Choroid plexus epithelial cell (primary cell): ENCODE measurements at places on chromosomes 6 and 20.
A peak's percentile ranks its signal among the peaks of the same experiment; 100 is the strongest.

DNA sequence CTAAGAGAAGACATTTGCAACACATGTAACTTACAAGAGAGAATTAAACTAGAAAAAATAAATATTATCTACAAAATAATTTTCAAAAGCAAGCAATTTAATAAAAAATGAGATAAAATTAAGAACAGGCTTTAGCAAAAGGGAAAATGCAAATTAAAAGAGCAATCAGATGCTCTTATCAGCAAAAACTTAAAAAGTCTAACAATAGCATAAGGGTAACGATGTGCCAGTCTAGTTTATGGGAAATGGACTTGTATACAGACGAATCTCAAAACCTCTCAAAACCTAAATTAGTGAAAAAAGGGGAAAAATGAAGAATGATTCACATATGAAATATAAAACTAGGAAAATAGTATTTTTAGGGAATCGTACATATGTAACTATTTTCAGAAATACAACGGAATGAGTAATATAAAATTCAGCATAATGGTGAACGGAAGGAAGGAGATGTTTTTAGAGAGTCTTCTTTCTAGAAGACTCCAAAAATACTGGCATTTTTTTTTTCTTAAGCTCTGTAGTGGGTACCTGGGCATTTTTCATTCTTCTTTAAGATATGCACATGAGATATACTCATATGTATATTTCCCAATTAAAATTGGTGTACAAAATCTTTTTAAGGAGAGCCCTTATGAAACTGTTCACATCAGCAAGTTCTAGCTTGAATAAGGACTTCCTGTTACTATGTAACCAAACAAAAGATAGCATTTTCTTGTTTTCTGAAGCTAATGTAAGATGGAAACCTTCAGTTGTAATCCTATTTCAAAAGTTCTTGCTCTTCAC lies 927 bp upstream of the MANEA start:
- peak; percentile 39 for DNase-seq

DNA sequence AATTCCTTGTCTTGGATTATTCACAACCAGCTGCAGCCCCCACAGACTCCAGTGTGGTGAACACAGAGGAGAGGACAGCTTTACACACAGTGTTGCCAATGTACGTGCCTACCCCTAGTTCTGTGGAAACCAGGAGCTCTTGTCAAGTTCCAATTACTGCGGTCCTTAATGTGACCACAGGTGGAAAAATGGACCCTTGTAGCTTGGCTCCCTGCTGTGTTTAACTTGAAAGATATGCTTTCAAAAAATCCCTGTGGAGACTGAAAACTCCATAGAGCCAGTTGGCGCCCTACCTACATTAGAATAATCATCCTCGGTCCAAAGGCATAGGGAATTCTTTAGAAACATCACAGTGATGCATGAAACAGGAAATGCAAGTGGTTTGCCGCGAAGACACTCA lies 118.3 kb upstream of the SLC22A23 start:
- no peak for DNase-seq

DNA sequence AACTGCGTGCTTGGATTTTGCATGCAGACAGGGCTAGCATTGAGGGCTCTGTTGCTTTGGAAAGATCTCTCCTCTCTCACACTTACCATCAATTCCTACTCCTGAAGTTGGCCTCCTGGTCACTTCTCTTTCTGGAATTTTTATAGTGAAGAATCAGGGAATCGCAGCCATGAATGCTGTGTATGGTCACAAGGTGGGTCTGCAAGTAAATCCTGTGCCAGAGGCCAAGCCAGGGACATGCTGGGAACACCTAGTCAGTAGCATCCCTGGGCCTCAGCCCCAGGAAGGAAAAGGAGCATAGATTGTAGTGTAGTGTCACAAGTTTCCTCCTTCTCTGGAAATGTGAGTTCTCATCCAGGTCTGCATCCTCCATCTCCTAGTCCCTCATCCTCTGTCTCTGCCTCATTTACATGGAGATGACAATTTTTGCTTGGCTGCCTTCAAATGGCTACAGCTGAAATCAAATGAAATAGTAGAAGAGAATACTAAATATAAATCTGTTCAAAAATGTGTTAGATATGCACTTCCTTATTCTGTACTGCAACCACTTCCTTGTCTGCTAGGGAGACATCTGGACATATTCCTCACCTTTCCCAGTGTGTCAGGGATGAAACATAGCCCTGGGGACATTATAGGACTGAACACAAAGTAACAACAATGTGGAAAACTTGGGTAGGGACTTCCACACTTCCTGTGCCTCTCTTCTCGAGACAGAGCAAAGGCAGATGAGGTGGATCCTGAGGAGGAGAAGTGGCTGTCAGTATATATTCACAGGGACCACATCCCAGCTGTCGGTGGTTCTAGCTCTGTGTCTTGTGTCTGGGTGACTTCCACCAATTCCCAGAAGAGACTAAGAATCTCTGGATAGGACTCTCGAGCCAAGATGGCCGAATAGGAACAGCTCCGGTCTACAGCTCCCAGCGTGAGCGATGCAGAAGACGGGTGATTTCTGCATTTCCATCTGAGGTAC lies 17.0 kb downstream of the CST9 start:
- no peak for DNase-seq

- no peak for DNase-seq
These were observed 975 bp downstream of the SIRT5 start for GRCh38 chr6:13575377-13575775.

DNA sequence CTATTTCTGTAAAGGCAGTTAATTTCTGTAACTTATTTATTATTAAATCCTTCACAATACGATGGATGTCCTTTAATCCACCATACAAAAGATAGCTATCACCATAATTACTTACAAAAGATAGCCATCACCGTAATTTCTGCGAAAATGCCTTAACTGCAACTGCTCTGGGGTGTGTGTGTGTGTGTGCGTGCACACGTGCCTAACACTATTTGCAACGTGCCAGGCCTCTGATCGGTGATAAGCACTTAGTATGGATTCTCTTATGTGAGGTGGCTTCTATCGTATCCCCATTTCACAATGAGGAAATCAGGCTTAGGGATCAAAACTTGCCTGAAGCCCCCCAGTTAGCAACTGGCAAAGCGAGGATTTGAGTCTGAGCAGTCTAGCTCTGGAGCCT lies 67.1 kb upstream of the RBM24 start:
- no peak for DNase-seq

DNA sequence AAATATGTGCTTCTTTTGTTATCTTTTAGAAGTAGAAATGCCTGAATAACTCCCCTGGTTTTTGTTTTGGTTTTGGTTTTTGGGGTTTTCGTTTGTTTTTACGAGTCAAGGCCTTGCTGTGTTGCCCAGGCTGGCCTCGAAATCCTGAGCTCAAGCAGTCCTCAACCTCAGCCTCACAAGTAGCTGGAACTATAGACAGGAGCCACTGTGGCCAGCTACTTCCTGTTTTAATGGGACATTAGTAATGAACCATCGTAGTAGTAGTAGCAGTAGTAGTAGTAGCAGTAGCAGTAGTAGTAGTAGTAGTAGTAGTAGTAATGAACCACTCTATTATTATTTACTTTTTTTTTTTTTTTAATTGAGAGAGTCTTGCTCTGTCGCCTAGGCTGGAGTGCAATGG lies 66.0 kb downstream of the UBR2 start:
- peak; percentile 5 for DNase-seq

DNA sequence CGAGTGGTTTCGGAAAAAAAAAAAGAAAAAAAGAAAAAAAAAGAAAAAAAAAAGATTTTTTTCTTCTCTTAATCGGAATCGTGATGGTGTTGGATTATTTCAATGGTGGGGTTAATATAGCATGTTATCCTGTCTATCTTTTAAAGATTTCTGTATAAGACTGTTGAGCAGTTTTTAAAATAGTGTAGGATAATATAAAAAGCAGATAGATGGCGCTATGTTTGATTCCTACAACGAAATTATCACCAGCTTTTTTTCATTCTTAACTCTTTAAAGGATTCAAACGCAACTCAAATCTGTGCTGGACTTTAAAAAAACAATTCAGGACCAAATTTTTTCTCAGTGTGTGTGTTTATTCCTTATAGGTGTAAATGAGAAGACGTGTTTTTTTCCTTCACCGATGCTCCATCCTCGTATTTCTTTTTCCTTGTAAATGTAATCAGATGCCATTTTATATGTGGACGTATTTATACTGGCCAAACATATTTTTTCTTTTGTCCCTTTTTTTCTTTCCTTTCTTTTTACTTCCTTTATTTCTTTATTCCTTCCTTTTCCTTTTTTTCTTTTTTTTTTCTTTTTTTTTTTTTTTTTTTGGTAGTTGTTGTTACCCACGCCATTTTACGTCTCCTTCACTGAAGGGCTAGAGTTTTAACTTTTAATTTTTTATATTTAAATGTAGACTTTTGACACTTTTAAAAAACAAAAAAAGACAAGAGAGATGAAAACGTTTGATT lies 3.6 kb downstream of the SOX4 start:
- DNase-seq: peak; percentile 69

GRCh38 chr20:51609251-51609650 lies 66.7 kb upstream of the NFATC2 start:
- DNase-seq: no peak

- DNase-seq: no peak
These were observed 48.4 kb downstream of the FOXF2 start for GRCh38 chr6:1437553-1438406.

GRCh38 chr6:31041372-31041974 lies 31.2 kb downstream of the MUC22 start:
- no peak for DNase-seq

GRCh38 chr6:109718991-109719390 lies 27.9 kb downstream of the FIG4 start:
- DNase-seq: peak; percentile 27

DNA sequence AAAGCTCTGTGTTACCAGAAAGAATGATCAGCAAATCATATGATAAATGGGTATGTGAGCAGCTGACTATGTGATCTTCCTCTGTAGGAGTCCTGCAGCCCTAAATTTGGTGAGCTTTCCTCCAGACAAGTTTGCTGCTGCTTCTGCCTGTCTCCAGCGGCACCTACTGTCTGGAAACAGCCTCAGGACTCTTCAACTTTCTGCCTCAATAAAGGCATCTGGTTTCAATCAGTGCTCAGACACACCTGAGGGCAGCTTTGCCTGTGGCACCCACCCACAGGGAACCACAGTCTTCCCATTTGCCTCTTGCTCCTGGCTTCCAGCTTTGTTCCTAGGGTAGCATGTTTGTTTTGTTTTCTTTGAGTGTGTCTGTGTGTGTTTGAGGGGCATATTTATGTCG lies 727.9 kb upstream of the MAN1A1 start:
- peak; percentile 1 for DNase-seq

DNA sequence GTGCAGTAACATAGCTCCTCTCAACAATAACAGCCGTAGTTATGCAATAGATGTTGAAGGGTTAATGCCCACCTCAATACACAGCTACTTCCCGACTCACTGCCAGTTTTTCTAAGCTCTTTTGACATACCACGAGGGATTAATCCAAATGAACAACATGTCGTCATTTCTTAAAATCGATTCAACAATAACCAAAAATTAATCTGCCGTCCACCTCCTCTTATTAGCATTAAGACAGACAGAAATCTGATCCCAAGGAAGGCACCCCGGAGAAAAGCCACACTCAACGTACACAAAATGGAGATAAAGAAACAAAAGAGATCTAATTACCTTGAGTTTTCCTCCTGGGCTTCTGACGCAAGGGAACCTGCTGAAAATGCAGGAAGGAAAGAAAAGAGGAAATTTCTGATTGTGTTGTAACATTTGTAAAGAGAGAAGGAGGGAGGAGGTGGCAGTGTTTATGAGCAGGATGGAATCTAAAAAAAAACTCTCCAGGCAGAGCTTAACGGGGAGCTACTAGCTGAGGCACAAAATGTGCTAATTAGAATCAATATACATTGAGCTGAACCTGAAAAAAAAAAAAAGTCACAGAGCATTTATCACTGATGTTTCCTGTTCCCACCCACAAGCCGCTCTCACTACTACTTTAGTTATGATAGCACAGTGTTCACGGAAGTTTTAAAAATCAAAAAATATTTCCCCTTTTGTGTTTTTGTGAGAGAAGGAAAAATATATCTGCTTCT lies 109.3 kb downstream of the IPCEF1 start:
- DNase-seq: peak; percentile 14

- DNase-seq: no peak
These were observed 118.5 kb downstream of the PCSK2 start for GRCh38 chr20:17345321-17345720.

GRCh38 chr20:62768234-62768546 lies 28.1 kb upstream of the MRGBP start:
- DNase-seq: no peak

DNA sequence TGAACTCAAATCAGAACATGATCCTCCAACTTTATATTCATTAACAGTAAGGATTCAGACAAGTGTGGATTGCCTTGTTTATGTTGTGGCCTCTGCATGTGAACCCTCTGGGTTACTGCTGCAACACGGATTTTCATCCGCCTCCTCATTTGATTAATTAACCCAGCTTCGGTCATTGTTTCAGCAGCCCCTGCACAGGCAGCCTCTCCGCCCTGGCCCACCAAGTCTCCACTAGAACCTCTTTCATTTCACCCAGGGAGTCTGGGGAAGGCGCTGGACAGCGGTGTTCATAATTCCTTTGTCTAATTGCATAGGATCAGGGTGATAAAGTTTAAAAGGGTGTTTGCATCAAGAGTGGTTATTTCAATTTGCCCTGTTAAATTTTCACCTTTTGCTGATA lies 15.7 kb downstream of the NKX2-2 start:
- no peak for DNase-seq

GRCh38 chr6:11869672-11870340 lies 91.2 kb upstream of the ADTRP start:
- peak; percentile 73 for DNase-seq

GRCh38 chr20:48486065-48486464 lies 341.7 kb downstream of the PREX1 start:
- DNase-seq: no peak

GRCh38 chr20:3811467-3812258 lies 8.7 kb upstream of the AP5S1 start:
- peak; percentile 99 for DNase-seq

- peak; percentile 57 for DNase-seq
These were observed 1.8 kb downstream of the TUBB1 start for GRCh38 chr20:59020938-59021551.

DNA sequence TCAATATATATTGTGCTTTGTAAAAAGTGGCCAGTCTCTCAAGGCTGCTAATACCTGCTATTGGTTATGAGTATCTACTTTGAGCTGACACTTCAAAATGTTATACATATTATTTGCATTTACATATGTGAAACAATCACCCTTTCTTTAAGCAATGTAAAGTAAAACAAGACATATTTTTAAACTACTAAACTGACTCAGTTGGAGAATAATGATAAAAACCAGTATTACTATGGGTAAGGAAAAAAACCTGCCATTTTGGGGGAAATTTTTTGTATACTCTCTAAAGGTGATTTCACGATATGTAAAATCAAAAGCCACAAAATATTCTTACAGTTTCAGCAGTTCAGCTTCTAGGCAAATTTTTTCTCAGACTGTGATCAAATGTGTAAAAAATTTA lies 232.3 kb downstream of the PRL start:
- no peak for DNase-seq

GRCh38 chr20:13220904-13221297 lies at the start of gene ISM1:
Gene ISM1 (plus strand): TSS chr20:13221274. CDS start chr20:13221777, 503 bp downstream.
- no peak for DNase-seq
